Dermis blood vessel endothelial cell (primary cell): ENCODE measurements at places on chromosomes 7 and 10. TPM values are rescaled to one million over a fixed set of nuclear protein-coding genes. Genes with fewer than 3 reads are reported as not detected.

Gene CCDC136
- total RNA-seq: 0.88 and 1.7 TPM in 2 replicates

Gene ANKRD1
- 441 and 829 TPM in 2 replicates for total RNA-seq

Gene CYP2E1
- total RNA-seq: 0.17 and 0.23 TPM in 2 replicates

Gene SPDYE2B
- total RNA-seq: not detected in 2 replicates

GRCh38 chr10:5040010-5040673, 36.5 kb upstream of the AKR1C2 start:
- DNase-seq: no peak

- no peak for DNase-seq
These were observed 186.8 kb downstream of the CELF2 start for GRCh38 chr10:11204351-11204942.

- no peak for DNase-seq
These were observed 197.3 kb upstream of the SHH start for GRCh38 chr7:156009569-156009968.

GRCh38 chr10:77554996-77555397, 82.6 kb downstream of the KCNMA1 start:
- no peak for DNase-seq

- DNase-seq: no peak
These were observed 21.9 kb upstream of the CREB3L2 start for GRCh38 chr7:138023618-138024342.
